ENCODE measurements at places on chromosomes 4 and X. TPM values are rescaled to one million over a fixed set of nuclear protein-coding genes. Genes with fewer than 3 reads are reported as not detected.

HELT gene
- total RNA-seq: not detected

ENPEP gene
- not detected for total RNA-seq

NEUROG2 gene
- total RNA-seq: not detected

P2RY8 gene
- total RNA-seq: not detected

TBX22 gene
- not detected for total RNA-seq

RBM46 gene
- total RNA-seq: not detected

PPP3CA gene
- 40.2 TPM for total RNA-seq

ART3 gene
- not detected for total RNA-seq

PAK3 gene
- total RNA-seq: not detected

SPACA5 gene
- not detected for total RNA-seq

CLGN gene
- total RNA-seq: 0.38 TPM

DBET gene
- not detected for total RNA-seq

CDS1 gene
- total RNA-seq: 37.3 TPM

TKTL1 gene
- not detected for total RNA-seq

MAGEC3 gene
- total RNA-seq: not detected

HAND2 gene
- not detected for total RNA-seq

LINC00632 gene
- total RNA-seq: 0.46 TPM

FAM114A1 gene
- total RNA-seq: 73.7 TPM

GYPE gene
- total RNA-seq: not detected

MAGEB17 gene
- total RNA-seq: not detected

TNIP3 gene
- total RNA-seq: 0.63 TPM

ETNPPL gene
- total RNA-seq: not detected

CWH43 gene
- not detected for total RNA-seq

TRAM1L1 gene
- 1.6 TPM for total RNA-seq

GPC4 gene
- 4.4 TPM for total RNA-seq

ATOH1 gene
- total RNA-seq: not detected

FDCSP gene
- total RNA-seq: not detected

STK26 gene
- total RNA-seq: 41.1 TPM

HS3ST1 gene
- total RNA-seq: 12.8 TPM

MAGEA2B gene
- 35.3 TPM for total RNA-seq

DDX53 gene
- not detected for total RNA-seq

PRSS12 gene
- total RNA-seq: 9.6 TPM

NAAA gene
- total RNA-seq: 3.6 TPM

POLN gene
- 0.18 TPM for total RNA-seq

ENOPH1 gene
- 19.8 TPM for total RNA-seq

VCX gene
- 1.5 TPM for total RNA-seq

DNASE1L1 gene
- 28.3 TPM for total RNA-seq

CT45A1 gene
- total RNA-seq: not detected

FGF16 gene
- not detected for total RNA-seq

PARM1 gene
- total RNA-seq: 0.44 TPM

TMEM31 gene
- total RNA-seq: not detected

MED28 gene
- total RNA-seq: 43.1 TPM

SLC26A1 gene
- 1.3 TPM for total RNA-seq

CETN2 gene
- 78.6 TPM for total RNA-seq

CSAG3 gene
- total RNA-seq: 41.6 TPM

ATP11C gene
- 11.1 TPM for total RNA-seq

CPEB2 gene
- total RNA-seq: 9.4 TPM

CXorf49 gene
- not detected for total RNA-seq

SH3TC1 gene
- 5.2 TPM for total RNA-seq

ARHGAP36 gene
- total RNA-seq: not detected

MSL3 gene
- 39.3 TPM for total RNA-seq
